Endothelial cell (in vitro differentiated cells): ENCODE measurements at places on chromosomes 3 and 15.

DNA sequence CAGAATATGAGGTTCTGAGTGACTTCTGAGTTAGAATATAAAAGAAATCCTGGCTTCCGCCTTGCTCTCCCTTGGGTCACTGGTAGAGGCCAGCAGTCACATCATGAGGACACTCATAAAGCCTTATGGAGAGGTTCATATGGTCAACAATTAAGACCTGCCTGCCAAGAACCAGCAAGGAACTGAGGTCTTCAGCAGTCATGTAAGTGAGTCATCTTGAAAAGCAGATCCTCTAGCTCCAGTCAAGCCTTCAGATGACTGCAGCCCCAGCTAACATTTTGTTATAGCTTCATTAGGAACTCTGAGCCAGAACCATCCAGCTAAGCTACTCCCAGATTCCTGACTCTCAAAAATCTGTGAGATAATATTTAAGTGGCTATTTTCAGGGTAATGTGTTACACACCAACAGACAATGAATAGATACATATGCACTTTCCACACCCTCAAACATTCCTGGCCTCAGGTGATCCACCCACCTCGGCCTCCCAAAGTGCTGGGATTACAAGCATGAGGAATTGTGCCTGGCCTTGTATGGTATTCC lies 447.2 kb downstream of the SHQ1 start:
- no peak for DNase-seq

DNA sequence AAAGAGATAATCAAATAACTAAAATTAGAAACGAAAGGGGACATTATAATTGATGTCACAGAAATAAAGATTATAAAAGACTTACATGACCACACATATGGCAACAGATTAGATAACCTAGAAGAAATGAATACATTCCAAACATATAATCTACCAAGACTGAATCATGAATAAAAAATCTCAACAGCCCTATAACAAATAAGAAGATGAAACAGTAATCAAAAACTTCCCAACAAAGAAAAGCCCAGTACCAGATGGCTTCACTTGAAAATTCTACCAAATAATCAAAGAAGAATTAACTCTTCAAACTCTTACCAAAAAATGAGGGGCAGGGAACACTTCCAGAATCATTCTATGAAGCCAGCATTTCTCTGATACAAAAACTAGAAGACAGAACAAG lies 11.8 kb downstream of the TOP2B start:
- no peak for DNase-seq

DNA sequence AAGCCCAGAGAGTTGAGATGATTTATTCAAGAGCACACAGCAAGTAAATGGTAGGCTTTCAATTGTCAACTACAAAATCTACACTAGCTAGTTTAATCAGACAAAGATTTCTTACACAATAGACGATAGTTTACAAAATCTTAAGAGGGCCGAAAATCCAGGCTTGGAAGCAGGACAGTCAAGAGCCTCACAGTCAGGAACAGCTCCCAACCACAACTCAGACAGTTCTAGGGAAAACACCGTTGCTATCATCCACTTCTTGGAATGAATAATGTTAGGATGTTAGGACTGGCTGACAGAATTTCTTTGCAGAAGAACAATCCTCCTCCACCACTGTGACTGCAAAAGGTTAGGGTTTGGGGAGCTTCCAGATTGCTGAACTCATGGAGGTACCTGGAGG lies 290.8 kb upstream of the ZPLD1 start:
- DNase-seq: no peak

DNA sequence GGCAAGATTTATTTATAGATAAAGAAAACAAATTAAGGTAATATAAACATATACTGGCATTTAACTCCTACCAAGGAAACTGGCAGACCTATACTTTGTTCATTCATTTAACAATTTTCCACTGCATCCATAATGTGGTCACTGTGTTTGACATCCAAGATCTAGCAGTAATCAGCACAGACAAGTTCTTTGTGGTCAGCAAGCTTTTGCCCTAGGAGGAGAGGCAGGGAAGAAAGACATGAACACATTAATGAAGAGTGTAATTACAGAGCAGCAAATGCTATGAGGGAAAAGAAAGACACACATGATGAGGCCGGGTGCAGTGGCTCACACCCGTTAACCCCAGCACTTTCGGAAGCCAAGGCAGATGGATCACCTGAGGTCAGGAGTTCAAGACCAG lies 34.4 kb downstream of the SUCLG2 start:
- no peak for DNase-seq

DNA sequence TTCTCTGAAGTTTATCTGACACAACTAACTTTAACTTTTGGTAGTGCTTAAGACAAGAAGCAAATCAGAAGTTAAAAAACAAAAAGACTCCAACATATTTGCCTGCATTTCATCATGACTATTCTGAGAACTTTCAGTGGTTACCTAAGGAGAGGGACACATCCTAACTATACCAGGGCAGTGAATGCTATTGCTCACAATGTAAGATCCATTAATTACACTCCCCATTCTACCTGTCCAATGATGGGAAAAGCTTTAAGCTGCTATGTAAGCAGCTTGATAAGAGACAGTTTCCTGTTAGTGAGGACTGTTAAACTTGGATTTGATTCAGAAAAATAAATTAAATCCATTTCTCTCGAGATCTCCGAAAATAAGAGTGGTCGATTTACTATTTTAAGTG lies 37.5 kb downstream of the SERPINI1 start:
- no peak for DNase-seq

- no peak for DNase-seq
These were observed 16.0 kb upstream of the CRABP1 start for GRCh38 chr15:78324144-78324543.

DNA sequence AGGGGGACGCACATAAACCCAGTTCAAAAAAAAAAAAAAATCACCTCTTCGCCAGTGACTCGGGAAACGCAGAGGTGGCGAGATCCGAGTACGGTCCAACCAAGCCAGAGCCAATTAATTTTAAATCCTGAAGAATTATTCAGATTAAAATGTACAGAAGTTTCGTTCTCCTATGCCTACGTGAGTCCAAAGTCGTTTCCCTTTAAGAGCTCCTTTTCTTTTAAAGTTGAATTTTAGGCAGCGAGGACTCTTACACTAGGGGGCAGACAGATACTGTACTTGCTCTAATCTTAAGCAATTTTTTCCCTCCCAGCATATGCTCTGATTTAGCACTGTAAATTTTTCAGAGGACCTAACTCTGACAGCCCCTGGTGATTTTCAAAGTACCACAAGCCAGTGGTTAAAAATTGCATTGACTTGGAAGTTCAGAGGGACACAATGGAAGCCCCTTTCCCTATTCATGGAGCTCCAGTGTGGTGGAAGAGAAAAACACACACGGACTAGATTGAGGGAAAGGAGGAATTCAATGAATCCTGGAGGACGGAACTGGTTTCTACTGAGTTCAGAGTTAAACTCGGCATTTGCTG lies 3.3 kb upstream of the NR2F2 start:
- DNase-seq: no peak

DNA sequence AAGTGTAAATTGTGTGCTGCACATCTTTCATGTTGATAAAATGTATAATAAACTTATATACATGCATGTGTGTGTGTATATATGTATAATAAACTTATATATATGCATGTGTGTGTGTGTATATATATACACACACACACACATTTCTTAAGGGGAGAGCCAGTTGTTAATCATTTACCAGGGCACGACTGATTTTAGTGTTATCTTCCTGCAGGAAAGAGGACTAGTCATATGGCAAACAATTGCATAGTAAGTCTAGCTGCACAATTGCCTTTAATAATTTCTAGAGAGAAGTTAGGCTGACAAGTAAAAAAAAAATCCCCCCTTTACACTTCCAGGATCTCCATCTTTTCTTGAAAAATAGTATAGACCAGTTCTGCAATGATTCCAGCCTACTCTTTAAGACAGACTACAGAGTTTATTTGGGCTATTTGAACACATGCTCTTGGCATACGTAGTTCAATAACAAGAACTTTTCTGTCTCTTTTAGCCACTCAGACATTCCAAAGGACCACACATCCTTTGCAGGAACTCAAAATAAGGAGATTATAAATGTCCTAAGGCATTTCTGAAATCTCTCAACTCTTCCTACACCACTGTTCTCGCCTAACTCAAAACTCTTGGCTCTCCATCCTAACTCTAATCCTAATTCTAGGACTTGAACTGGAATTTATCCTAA lies 163.6 kb upstream of the SETMAR start:
- no peak for DNase-seq

DNA sequence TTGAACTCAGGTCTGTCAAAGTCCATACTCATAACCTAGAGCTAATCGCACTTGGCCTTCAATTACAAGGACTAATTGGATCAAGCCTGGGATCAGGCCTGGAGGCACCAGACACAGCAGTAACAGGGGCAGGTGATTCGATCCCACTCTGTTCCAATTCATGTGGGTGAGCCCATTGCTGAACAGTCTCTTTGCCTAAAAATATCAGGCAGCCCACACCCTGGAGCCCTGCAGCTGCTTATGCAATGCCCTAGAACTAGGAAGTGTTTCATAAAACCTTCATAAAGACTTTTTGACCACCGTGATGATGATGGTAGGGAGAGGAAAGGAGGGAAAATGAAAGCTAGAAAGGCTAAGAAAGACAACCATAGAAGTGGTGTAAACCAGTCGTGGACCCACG lies 47.8 kb upstream of the NEO1 start:
- DNase-seq: no peak

- no peak for DNase-seq
These were observed 17.4 kb downstream of the SLC35A5 start for GRCh38 chr3:112579232-112579631.

DNA sequence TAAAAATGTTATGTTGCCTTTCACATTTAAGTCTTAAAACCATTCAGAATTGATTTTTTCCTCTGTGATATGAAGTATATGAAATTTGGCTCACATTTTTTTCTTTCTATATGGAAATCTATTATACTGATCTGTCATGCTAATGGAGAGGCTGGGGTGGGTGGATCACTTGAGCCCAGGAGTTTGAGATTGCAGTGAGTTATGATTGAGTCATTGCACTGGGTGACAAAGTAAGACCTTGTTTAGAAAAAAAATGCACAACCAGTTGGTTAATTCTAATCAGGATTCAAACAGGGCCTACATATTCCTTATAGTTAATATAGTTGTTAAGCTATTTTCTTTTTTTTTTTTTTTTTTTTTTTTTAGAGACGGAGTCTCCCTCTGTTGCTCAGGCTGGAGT lies 230.5 kb downstream of the MFSD1 start:
- no peak for DNase-seq

- no peak for DNase-seq
These were observed 258.9 kb downstream of the UACA start for GRCh38 chr15:70504299-70504951.

- DNase-seq: no peak
These were observed 298.1 kb upstream of the SGO1 start for GRCh38 chr3:20484126-20484525.

- DNase-seq: no peak
These were observed 94.0 kb downstream of the GTPBP8 start for GRCh38 chr3:113084777-113085176.

- DNase-seq: no peak
These were observed 2.9 kb downstream of the PLEKHO2 start for GRCh38 chr15:64844576-64845145.

GRCh38 chr15:71596672-71597071 lies 213.7 kb upstream of the NR2E3 start:
- no peak for DNase-seq

- DNase-seq: no peak
These were observed 5.4 kb downstream of the MEX3B start for GRCh38 chr15:82040390-82040789.

DNA sequence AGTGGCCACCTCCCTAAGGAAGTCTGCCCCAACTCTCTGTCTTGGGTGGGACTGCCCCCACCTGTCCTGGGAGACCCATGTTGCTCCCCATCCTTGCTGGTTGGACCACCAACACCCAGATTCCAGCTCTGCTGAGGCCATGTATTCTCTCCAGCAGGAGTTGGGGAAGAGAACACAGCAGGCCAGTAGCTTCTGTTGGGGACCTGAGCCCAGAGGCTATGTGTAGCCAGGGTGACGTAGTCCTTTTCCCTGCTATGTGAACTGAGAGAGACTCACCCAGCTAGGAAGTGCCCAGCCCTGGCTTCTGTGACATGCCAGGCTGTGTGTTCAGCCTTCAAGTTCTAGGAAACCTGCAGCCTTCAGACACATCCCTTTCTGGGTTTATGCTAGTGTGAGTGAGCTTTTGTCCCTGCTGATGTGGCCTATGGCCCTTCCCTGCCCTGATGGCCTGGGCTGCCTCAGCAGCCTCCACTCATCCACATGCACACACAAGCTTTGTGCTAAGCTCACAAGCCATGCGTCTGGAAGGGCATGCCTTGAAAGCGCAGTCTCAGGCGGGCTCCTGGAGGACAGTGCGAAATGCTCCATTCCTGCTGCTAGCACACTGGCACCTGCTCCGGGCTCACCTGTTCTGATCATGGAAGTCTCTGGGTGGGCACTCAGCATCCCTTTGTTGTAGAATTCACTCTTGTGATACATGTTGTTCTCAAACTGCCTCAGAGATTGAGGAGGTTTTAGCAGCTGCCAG lies 42.6 kb downstream of the KY start:
- DNase-seq: no peak

GRCh38 chr15:71124937-71125790 lies 9.9 kb downstream of the THSD4 start:
- no peak for DNase-seq

- DNase-seq: no peak
These were observed 7.4 kb downstream of the A4GNT start for GRCh38 chr3:138124706-138125355.

- DNase-seq: no peak
These were observed 62.3 kb downstream of the CEP152 start for GRCh38 chr15:48748535-48748934.

DNA sequence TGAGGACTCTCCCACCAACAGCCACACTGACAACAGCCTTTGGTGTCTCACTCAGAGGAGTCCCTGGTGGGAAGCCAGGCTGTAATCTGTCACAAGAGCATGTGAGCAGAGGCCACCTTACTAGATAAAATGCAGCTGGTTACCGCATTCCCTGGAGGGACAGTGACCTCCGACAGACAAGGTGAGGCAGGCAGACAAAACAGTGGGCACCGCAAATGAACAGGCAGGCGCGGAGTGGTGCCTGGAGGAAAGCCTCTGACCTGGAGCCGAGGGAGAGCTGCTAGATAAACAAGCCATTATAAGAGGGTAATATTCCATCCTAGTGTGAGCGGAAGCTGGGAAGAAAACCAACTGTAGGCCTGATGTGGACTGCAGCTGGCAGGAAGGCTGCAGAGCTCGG lies 736.4 kb downstream of the FHIT start:
- DNase-seq: no peak

- no peak for DNase-seq
These were observed 24.6 kb downstream of the AQR start for GRCh38 chr15:34944936-34945335.

- peak; percentile 5 for DNase-seq
These were observed 90.9 kb downstream of the SAMMSON start for GRCh38 chr3:70090322-70090913.
